Cardiac septum (tissue), 1 donor: ENCODE measurements at places on chromosomes 11 and 22.

GRCh38 chr22:30245181-30245984, 1.2 kb downstream of the LIF start:
- DNase-seq = no peak

GRCh38 chr22:46483353-46483752, 54.1 kb downstream of the CELSR1 start:
- no peak for DNase-seq

- no peak for DNase-seq
Observed at GRCh38 chr11:63889344-63889743, 27.6 kb downstream of the RCOR2 start.

DNA sequence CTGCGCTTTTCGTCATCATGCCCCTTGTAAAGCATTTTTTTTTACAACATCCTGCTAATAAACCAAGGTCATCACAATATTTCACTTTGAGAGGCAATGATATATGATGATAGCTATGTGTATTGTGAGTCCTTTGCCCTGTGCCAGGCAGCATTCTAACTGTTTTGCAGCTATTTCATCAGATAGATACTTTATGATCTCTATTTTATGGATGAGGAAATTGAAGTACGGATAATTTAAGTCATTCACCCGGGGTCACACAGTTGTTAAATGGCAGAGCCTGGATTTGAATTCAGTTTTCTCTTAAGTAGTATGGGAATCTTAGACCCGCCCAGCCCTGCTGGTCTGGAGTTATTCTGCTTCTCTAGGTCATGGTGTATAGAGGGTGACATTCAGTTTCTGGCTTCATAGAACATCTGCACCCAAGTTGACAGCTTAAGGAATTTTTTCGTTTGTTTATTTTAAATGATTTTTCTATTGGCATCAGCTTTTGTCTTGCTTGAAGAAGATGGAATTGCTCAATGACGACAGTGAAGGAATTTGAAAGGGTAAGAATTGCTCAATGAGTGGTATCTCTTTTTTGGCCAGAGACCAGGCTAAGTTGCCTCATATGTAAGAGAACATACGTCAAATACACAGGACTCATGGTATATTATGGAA, 926 bp downstream of the PRR5L start:
- no peak for DNase-seq

- no peak for DNase-seq
Observed at GRCh38 chr11:44207292-44207691, 102.6 kb downstream of the ALX4 start.

GRCh38 chr11:57792060-57792541, 30.5 kb downstream of the CTNND1 start:
- peak; percentile 90 for DNase-seq

GRCh38 chr11:3215346-3216026, 3.1 kb downstream of the MRGPRG start:
- peak; percentile 56 for DNase-seq

GRCh38 chr22:25806579-25806978, 64.6 kb downstream of the MYO18B start:
- peak; percentile 63 for DNase-seq

DNA sequence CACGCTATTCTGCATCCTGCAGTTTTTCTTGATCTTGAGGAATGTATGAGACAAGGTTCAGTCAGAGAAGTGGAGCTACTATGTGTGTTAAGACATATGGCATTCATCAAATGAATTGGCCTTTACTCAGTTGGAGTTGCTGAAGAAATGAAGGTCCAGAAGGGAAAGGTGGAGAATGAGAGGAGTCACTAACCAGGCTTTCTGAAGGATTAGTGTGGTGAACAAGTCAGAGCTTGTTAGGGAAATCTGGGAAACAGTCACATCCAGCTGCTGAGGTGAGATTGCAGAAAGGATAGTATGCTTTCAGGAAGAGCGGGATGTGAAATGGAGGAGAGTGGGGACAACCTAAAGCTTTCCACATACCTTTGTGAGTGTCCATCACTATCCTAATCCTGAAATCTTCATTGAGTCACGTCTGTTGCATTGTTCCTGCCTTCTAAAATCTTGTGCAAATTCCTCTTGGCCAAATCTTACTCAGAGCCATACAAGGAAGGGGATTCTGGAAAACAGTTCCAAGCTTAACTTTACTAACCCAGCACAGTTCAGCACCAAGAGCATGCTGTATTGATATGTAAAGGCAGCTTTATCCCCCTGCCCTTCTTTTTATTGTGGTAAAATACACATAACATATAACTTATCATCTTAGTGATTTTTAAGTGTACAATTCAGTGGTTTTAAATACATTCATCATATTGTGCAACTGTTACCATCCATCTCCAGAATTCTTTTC, 11.4 kb upstream of the PITPNB start:
- DNase-seq = no peak
